ENCODE measurements at places on chromosomes 2 and 18.

GRCh38 chr2:132623096-132623839 is 46.7 kb downstream of the LYPD1 start:
- DNase-seq: no peak

DNA sequence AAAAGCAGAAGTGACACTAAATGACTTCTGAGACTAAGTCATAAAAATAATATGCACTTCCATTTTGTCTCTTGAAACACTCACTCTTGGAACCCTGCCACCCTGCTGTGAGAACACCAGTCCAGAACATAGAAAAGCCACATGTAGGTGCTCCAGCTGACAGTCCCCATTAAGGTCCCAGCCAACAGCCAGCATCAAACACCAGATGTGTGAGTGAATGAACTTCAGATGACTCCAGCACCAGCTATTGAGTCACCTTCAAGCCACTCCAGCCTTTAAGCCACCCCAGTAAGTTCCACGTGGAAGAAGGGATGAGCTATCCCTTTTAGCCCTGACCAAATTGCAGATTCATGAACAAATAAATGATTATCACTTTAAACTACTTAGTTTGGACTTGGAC is 31.5 kb upstream of the LGALSL start:
- DNase-seq: no peak

- DNase-seq: no peak
Measured at GRCh38 chr2:25377822-25378421, 36.2 kb upstream of the DNMT3A start.

- no peak for DNase-seq
Measured at GRCh38 chr2:173358616-173359015, 3.9 kb downstream of the CDCA7 start.

- no peak for DNase-seq
Measured at GRCh38 chr2:42788882-42789281, 3.5 kb downstream of the HAAO start.

DNA sequence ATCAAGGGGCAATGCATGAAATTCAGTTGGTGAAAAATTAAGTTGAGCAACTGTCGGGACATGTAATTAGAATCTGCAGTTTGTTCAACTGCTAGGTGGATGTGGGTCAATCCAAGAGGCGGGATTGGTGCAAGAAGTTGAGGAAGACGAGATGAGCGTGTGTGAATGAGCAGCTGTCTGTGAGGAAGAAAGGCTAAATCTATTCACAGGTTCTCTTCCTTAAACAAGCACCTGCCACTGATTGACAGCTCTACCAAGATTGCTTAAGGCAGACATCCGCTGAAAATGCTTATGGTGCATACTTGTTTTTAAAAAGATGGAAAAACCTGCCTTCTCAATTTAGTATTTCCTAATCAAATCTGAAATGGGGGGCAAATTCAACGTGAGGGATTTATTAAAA is 323.4 kb upstream of the THUMPD2 start:
- DNase-seq: no peak

- DNase-seq: no peak
Measured at GRCh38 chr2:158893026-158893425, 75.4 kb upstream of the TANC1 start.
